ENCODE measurements at places on chromosomes 4 and X.

DNA sequence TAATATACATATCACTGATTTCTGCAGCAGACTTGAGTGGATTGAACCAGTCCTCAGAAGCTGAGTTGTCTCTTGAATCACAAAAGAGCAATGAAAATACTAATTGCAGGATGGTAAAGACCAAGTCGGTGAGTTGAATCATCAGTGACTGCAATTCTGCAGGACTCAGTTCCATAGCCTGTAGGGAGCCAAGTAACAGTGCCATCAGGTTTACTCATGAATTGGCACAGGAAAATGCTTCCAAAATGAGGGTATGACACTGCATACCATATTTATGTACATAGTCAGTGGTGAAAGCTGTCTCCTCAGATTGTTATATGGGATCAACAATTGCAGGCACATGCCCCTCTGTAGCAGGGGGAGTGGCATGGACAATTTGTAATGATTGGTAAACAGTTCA lies 192.8 kb downstream of the CCNG2 start:
- no peak for DNase-seq

DNA sequence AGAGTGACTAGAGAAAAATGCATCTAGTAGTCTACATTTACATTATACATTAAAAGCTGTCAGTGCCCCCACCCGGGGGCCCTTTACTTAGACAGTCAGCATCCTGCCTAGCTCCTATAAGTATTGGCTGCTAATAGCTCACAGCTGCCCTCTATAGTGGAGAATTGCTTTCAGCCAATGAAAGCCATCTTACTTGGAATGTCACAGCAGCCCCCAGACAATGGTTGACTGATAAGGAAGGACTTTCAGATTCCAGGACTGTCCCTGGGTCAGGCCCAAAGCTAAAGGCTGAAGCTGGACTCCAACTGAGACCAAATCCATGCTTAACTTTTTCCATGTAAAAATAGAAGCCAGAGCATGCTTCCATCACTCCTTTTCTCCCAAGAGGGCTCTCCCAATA lies 196.9 kb downstream of the ANKRD50 start:
- DNase-seq = no peak

- DNase-seq = no peak
Measured at GRCh38 chr4:121860121-121860520, 10.2 kb downstream of the BBS7 start.

- DNase-seq = no peak
Measured at GRCh38 chrX:41275661-41276609, 58.0 kb upstream of the DDX3X start.

GRCh38 chr4:76029300-76029699 lies 6.0 kb upstream of the CXCL10 start:
- DNase-seq = no peak

- no peak for DNase-seq
Measured at GRCh38 chr4:184815046-184815877, 10.5 kb downstream of the ACSL1 start.

DNA sequence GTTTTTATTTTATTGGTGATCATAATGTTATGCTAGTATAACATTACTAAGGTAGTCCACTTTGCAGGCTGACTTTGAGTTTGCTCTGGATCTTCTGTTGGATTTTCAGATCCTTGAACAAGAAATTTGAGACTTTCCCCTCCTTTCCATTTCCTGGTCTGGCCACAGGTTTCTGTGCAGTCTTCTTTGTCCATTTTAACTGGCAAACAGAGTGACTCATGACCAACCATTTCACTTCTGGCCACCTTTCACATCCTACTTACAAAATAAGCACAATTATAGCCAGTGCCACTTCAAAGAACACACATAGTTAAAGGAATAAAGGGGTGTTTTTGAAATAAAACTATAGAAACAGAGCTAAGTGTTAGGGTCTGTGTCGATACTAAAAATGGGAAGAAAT lies 8.4 kb downstream of the ANK2 start:
- no peak for DNase-seq

DNA sequence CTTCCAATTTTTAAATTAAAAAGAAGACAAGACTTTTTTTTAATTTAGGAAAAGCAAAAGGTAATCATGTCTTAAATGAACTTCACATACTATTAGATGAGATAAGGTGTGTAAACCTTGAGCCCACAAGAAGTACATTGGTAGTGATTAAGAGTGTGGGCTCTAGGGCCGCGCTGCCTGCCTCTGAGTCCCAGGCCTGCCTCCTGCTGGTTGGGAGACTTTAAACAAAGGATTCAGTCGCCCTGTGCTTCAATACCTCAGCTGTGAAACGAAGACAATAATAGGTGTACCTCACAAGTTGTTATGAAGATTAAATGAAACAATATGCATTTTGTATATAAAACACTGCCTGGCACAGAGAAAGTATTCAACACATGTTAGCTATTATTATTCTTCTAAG lies 95.9 kb upstream of the MYOZ2 start:
- DNase-seq = no peak

All from smooth muscle cell of the brain vasculature (primary cell).